Naive B cell (primary cell): ENCODE measurements at places on chromosomes 6 and 20. TPM values are rescaled to one million over a fixed set of nuclear protein-coding genes. Genes with fewer than 3 reads are reported as not detected.

Gene SLC13A3
- polyA plus RNA-seq = not detected

- no peak for DNase-seq
Observed at GRCh38 chr6:24920136-24920535, 15.6 kb downstream of the RIPOR2 start.

Gene PROKR2
- not detected for polyA plus RNA-seq

Gene LSM2
- polyA plus RNA-seq = 97.8 TPM

- no peak for DNase-seq
Observed at GRCh38 chr6:79461205-79461604, 76.0 kb downstream of the LCA5 start.

Gene AVP
- not detected for polyA plus RNA-seq

Gene CST4
- not detected for polyA plus RNA-seq

DNA sequence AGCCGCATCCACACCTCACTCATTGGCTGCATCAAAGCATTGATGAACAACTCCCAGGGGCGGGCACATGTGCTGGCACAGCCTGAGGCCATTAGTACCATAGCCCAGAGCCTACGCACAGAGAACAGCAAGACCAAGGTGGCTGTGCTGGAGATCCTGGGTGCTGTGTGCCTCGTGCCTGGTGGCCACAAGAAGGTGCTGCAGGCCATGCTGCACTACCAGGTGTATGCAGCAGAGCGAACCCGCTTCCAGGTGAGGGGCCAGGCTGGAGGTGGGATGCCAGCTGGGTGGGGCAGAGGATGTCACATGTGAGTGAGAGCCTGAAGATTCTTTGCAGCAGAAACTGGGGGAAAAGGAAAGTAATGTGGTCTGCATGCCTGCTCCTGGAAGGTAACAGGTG, 66.7 kb downstream of the MOCS1 start:
- no peak for DNase-seq

Gene GFRAL
- polyA plus RNA-seq = not detected
